ENCODE measurements at places on chromosomes 11 and 22. TPM values are rescaled to one million over a fixed set of nuclear protein-coding genes. Genes with fewer than 3 reads are reported as not detected.

Gene SYCE3
- total RNA-seq, result 2.6 TPM

Gene PRR14L
- total RNA-seq, result 37.2 TPM

Gene B3GAT1
- total RNA-seq, result not detected

Gene SYT8
- not detected for total RNA-seq

Gene MS4A12
- total RNA-seq, result not detected

Gene FOLR1
- total RNA-seq, result 1.2 TPM

Gene ISX
- total RNA-seq, result not detected

Gene KRTAP5-8
- total RNA-seq, result not detected

Gene UBQLN3
- total RNA-seq, result not detected

Gene TEAD1
- 55.5 TPM for total RNA-seq

Gene CEND1
- total RNA-seq, result 0.58 TPM

DNA sequence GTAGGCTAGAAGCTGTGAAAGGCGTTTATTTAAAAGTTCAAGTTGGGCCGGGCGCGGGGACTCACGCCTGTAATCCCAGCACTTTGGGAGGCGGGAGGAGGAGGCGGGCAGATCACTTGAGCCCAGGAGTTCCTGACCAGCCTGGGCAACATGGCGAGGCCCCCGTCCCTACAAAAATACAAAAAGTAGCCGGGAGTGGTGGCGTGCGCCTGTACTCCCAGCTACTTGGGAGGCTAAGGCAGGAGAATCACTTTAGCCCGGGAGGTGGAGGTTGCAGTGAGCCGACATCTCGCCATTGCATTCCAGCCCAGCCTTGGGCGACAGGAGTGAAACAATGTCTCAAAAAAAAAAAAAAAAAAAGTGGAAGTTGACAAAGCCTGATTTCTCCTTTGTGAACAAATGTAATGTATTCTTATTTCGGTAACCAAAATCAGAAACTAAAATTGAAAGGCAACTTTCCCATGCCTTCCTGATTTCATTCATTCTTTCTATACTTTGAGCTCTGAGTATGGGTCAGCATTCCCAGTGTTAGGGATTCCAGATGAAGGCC is 825 bp downstream of the PTPMT1 start:
- no peak for DNase-seq

- DNase-seq, result no peak
These were observed 49.3 kb downstream of the AHNAK start for GRCh38 chr11:62497132-62497801.

GRCh38 chr22:45918459-45919370 is 58.2 kb downstream of the WNT7B start:
- no peak for DNase-seq

- peak; percentile 29 for DNase-seq
These were observed 54.7 kb downstream of the MICAL3 start for GRCh38 chr22:17969701-17970113.

DNA sequence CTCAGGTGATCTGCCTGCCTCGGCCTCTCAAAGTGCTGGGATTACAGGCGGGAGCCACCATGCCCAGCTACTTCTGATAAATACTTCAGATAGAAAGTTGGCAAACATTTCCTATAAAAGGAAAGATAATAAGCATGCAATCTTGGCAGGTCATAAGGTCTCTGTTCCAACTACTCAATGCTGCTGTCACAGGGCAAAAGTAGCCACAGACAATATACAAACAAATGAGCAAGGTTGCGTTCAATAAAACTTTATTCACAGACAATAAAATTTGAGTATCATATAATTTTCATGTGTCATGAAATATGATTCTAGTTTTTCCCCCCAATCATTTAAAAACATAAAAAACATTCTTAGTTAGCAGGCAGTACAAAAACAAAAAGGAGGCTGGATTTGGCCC is 53.1 kb upstream of the CLNS1A start:
- no peak for DNase-seq

- no peak for DNase-seq
These were observed 4.9 kb downstream of the MYRF start for GRCh38 chr11:61757213-61757862.

DNA sequence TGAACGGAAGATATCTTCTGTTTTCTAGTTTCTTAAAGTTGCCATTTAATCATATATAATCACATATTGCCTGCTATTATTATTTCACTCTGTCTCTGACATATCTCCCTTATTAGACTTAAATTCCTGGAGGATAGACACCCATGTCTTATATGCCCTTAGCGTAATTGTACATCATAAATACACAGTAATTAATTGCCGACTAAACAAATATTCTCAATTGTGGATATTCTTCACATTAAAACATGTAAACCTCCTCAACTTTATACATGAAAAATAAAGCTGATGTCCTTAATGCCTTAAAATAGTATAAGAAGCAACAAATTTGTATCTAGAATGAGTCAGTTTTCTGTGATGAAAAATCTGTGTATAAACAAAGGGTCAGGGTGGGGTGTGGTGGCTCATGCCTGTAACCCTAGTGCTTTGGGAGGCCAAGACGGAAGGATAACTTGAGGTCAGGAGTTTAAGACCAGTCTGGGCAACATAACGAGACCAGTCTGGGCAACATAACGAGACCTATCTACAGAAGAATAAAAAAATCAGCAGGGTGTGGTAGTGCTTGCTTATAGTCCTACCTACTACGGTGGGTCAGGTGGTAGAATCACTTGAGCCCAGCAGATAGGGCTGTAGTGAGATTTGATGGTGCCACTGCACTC is 6.1 kb downstream of the ZDHHC13 start:
- no peak for DNase-seq

DNA sequence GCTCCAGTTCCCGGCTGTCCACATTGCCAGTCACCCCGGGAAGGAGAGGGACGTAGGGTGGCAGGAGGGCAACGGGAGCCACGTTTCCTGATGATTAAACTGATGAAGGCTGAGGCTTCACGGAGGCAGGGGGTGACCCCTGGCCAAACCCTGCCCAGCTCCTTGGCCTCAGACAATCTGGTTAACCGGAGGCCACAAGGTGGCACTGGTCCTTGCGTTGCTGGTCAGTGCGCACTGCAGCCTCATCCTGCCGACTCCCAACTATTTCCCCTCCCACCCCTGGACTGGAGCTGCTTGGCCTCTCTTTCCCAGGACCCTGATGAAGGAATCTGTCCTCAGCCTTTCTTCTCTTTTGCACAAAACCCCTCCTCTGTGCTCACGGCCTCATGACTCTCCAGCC is 75.3 kb downstream of the PDE2A start:
- peak; percentile 10 for DNase-seq

DNA sequence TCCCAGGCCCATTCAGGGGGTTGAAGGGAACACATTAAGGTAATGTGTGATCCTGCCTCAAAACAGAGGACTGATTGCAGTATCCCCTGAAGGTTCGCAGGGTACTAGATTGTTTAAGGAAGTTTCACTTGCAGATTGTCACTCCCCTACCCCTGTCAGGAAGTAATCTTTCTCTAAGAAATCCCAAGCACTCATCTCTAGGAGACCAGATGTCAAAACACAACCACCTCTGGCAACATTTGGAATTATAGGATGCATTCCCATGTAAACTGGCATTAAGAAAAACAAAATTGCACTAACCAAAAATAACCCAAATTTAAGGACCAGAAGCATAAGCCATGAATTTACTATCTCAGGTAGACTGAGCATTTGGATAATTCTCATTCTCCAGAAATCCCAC is 1.6 kb downstream of the MRPL17 start:
- DNase-seq, result no peak

DNA sequence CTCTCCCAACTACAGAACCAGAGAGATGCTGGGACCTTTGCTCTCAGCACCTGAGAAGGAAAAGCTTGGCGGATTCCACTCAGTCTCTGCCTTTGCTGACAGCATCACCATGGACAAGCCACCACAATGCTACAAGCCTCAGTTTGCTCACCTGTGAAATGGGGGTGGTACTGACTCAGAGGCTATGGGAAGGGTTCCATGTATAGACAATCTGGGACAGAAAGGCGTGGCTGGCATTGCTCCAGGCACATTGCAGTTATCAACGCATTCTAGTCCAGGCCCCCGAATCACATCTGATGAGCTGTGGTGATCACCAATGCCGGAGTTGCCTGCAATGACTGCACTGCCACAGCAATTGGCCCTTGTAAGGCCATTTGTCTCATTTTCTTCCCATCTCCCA is 72.6 kb downstream of the ISX start:
- DNase-seq, result no peak

DNA sequence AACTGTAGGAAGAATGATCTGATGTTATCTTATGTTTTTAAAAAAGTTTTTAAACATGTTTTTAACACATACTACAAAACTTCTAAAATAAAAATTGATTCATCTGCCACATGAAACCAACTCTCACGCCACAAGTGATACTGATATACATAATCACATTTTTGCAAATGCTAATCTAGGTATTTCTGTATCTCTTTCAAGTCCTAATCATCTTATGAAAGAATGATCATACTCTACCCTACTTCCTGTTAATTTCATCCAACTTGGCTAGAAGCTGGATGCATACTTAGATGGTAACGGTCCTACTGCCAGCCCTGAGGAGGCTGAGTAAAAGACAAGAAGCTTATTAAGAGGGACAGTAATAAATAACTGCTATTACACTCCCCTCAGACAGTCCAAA is 19.2 kb downstream of the THAP12 start:
- no peak for DNase-seq

- DNase-seq, result no peak
These were observed 97.5 kb upstream of the PRR5 start for GRCh38 chr22:44604455-44604854.

DNA sequence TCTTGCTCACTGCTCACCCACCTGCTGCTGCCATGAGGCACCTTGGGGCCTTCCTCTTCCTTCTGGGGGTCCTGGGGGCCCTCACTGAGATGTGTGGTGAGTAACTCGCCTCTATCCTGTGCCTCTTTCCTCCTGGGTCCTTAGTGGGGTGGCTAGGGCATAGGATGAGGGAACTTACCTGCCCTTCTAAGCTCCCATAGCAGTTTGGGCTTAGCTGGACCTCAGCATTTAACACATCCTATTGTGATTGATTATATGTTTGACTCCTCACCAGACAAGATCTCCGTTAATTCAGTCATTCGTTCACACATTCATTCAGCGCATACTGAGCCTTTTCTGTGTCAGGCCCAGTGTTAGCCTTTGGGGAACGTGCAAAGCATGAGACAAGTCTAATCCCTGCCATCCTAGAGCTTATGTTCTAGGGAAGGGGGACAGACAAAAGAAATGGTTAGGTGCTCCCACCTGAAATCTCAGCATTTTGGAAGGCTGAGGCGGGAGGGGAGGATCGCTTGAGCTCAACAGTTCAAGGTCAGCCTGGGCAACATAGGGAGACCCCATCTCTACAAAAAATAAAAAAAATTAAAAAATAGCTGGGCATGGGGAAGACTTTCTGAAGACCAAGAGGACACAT is 441 bp downstream of the TCN2 start:
- no peak for DNase-seq

DNA sequence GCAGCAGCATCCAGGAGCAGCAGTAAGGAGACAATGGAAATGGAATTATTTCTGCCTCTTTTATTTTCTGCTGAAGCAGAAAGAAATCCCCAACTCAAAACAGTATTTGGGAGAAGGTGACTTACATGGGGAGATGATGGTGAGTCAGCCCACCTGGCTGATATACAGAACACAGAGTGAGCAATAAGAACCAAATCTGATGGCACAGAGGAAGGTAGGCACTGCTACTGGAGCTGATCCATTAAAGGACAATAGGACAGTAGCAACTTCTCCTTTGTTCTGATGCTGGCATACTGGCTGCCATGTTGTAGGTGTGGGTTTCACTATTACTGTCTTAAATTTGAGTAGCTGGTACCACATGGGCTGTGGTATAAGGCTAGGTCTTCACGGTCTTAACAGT is 45.2 kb downstream of the CLPB start:
- DNase-seq, result no peak

- DNase-seq, result no peak
These were observed 134.2 kb upstream of the CARD18 start for GRCh38 chr11:105273660-105274280.

- DNase-seq, result no peak
These were observed 36.8 kb upstream of the SMTN start for GRCh38 chr22:31044262-31044861.

DNA sequence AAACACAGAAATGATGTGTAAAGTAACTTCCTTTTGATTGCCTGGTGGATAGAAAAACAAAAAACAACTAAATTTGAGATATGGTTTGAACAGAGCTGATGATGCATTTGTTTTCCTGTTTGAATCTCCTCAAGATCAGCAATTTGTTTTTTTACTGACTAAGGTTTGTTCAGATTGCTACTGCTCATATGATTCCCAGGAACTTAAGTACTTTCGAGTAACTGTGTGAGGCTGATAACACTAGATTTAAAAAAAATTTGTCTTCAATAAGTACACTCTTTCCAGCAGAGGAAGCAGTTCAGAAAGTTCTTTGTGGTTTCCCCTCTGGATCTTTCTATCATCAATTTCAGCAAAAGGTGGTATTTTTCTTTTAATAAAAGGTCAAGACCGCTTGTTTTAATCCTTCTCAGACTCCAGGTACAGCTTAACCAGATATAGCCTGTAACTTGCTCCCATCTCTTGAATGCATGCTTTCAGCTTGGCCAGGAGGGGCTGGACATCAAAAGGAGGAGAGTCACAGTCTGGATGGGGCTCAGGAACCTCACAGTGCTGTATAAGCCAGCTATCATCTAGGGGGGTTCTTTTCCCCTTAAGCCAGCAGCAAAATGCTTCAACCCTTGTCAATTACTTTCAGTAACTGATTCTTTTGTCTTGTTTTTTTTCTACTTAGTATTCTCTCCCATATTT is 12.3 kb upstream of the MS4A6E start:
- DNase-seq, result no peak

- no peak for DNase-seq
These were observed at the start of gene PGGHG for GRCh38 chr11:288478-289397. Gene PGGHG, plus strand, starts transcription at chr11:289126. Its CDS starts 691 bp downstream, at chr11:289817.

DNA sequence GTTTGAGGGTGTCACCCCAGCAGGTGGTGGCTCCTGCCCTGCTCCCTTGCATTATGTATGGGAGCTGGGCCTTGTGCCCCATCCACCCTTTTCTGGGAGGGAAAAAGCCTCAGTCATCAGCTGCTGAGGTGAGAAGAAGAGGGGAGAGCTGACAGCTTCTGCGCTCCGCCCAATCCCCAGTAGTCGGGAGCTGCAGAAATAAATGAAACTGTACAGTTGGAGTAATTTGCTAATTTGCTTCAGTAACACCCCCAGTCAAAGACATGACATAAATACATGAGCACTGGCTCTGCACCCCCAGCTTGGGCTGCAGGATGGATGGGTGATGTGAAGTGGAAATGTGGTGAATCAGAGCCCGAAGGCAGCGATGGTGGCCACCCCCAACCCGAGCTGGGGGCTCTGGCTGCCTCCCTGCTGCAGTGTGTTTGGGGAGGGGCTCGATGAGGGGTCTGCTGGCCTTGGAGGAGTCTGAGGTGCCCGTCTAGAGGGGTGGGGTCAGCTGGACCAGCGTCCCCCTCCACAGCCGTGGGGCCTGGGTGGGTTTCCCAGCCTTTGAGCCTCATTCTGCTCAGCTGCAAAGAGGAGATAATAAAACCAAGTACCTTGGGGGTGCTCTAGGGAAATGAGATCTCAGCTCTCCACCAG is 59.2 kb downstream of the MPPED1 start:
- no peak for DNase-seq

Data from glomerular endothelial cell (primary cell).